GM13976 (cell line): ENCODE measurements at places on chromosomes 3 and 15.

DNA sequence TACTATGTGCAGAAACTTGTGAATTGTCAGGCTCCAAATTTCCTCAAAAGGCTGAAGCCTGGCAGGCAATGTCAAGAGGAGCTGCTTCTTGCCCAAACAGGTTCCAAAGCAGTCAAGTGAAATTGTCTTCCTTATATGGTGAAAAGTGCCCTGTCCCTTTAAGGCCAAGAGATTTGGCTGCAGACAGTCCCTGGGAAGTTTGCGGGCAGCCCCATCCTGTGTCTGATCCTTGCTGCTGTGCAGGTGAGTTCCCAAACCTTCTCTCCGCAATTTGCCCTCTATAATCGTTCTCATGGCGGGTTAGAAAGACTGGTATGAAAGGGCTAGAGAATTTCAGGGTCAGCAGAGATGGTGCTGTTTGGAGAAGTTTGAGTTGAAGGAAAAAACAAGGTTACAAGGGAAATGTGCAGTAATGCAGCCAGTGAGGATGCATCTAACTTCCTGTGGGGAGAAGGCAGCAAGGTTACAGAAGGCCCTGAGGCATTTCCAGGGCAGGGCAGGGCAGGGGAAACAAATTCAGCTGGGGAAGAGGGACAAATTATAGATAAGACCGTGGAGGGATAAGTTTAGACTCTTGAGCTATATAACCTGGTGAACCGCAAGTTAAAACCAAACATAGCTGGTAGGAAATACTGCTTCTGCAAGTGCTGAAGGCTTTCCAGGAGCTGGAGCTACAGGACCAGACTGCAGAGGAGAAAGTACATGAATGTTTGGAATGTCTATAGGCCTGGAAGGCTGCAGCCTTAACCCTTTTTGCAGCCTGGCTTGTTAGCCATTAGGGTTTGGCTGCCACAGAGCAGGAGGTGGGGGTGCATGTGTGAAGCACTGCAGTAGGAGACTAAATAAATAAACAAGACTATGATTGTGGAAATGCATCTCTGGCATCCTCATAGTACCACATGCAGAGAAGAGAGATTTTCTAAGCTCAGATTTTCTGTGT, 256.2 kb upstream of the IL12A start:
- no peak for DNase-seq

DNA sequence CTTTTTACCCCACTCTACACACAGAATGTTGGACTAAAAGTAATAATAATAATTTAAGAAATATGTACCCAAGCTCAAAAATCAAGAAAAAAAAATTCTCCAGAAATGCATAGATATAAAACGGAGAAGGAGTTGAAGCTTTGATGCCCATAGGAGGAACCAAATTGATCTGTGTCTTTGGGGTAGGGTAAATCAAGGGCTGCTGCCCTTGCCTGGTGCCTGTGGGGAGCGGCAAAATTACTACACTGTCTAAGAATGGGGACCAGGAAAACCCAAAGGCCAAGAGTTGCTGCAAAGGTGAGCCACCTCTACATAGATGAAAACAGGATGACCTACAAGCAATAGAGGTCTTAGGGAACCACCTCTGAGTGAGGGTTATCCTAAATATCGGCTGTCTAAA, 56.0 kb upstream of the SPPL2A start:
- DNase-seq, result no peak

- DNase-seq, result no peak
These were observed 67.2 kb downstream of the DNASE1L3 start for GRCh38 chr3:58143417-58144055.

DNA sequence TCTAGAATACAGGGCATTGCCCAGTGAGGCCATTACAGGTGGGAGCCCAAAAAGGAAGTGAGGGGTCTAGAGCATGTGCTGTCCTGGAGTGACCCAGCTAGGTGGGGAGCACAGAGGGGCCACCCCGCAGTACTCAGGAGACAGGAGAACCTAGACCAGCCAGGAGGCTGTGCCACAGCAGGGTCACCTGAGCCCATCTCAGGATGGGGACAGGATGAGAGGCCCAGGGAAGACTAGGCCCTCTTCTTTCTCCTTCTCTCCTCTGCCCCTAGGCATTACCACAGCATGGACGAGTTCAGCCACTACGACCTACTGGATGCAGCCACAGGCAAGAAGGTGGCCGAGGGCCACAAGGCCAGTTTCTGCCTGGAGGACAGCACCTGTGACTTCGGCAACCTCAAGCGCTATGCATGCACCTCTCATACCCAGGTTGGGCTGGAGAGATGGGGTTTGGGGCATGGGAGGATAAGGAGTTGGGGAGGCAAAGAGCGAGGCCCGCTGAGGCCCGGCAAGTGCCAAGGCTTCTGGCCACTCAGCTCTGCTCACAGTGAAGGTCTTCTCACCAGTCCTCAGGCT, 20.6 kb downstream of the LOXL1 start:
- DNase-seq, result no peak

DNA sequence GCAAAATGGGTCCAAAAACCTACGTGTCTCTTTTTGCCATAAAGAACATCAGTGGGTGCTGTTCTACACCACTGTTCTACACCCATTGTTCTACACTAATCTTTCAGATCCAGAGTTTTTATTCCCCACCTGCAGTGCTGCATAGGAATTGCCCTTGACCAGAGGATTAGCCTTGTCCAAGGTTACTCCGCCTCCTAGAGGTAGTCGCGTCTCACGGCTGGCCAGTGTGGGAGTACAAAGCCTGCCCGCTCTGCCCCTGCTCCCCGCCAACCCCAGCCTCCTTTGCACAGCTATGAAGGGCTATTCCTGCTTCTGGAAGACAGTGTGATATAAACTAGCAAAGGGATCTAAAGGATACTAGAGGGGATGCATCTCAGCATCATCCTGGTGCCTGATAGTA, 222.1 kb upstream of the LMCD1 start:
- DNase-seq, result no peak

DNA sequence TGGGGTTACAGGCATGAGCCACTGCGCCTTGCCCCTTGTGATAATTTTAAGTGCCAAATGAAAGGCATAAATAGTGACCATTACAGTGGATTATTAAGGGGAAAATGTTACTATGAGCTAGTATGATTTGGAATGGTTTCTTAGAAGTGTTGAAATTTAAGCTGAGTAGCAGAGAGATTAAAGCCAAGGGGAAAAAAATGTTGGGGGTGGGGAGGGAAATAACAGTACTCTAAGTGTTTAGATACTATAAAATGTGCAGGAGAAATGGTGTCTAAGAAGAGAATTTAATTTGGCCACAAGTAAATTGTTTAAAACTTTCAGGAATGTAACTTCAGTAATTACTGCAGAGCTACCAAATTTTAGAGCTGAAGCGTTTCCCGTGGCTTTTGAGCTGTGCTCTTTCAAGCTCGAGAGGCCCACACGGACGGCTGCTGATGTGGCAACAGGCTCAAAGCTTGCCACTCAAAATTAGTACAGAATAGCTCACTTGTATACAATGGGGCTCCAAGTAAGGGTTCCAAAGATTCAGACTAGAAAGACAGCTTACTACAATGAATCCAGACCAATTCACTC, 23.9 kb upstream of the SLC12A8 start:
- DNase-seq, result no peak
